Stimulated activated CD4-positive, alpha-beta T cell treated with anti-CD3 and anti-CD28 coated beads, Interleukin-15, amount 100 ng/mL, for 1 hour (primary cell): ENCODE measurements at places on chromosomes 11 and 22.
A peak's percentile ranks its signal among the peaks of the same experiment; 100 is the strongest.

DNA sequence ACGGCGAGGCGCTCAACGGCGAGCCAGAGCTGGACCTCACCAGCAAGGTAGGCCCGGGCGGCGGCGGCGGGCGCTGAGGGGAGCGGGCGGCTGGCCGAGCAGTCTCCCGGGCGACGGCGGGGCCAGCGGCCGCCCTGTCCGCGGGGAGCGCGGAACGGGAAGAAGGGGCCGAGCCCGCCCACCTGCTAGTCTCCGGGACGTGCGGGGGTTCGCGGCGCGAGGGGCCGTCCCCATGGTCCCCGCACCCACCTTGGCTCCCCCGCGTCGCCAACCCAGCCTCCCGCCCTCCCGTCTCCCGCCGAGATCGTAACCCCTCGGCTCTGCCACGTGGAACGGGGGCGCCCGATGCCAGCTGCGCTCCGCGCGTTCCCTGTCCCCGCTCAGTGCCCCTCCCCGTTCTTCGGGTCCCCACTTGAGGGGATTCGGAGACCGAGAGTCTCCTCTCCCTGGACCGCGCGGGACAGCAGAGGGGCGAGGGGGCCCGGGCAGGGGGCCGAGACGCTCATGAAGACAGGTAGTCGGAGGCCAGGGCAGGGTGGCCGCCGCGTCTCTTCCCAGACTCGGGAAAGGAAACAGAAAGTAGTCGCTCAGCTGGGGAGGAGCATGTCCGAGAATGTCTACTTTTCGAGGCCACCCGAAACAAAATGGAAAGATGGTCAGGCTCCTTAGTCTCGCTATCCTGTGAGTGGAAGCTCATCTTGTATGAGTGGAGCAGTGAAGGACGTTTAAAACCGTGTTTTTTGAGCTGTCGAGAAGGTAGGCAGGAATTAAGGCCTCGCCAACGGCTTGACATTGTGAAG, 557 bp downstream of the GTPBP1 start:
- peak; percentile 23 for DNase-seq

DNA sequence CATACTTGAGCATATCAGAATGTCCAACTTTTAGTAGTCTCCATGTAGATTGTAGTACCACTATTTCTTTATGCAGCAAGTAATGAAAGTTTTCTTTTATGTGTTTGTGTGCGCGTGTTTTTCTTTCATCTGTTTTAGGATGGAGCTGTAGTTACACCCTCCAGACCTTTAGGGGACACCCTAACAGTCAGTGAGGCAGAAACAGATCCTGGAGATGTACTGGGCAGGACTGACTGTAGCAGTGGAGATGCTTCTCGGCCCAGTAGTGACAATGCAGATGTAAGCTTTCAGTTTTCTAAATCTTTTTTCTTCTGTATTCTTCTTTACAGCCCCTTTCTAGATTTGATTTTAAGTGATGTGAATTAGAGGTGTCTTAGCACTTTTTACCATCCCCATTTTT, 79.9 kb upstream of the GRIK4 start:
- DNase-seq = no peak

- no peak for DNase-seq
These were observed 293.8 kb downstream of the BRD1 start for GRCh38 chr22:49533886-49534285.

- DNase-seq = no peak
These were observed 44.8 kb upstream of the ANO3 start for GRCh38 chr11:26287067-26287518.

- no peak for DNase-seq
These were observed 30.2 kb upstream of the TMPRSS5 start for GRCh38 chr11:113736323-113736722.

DNA sequence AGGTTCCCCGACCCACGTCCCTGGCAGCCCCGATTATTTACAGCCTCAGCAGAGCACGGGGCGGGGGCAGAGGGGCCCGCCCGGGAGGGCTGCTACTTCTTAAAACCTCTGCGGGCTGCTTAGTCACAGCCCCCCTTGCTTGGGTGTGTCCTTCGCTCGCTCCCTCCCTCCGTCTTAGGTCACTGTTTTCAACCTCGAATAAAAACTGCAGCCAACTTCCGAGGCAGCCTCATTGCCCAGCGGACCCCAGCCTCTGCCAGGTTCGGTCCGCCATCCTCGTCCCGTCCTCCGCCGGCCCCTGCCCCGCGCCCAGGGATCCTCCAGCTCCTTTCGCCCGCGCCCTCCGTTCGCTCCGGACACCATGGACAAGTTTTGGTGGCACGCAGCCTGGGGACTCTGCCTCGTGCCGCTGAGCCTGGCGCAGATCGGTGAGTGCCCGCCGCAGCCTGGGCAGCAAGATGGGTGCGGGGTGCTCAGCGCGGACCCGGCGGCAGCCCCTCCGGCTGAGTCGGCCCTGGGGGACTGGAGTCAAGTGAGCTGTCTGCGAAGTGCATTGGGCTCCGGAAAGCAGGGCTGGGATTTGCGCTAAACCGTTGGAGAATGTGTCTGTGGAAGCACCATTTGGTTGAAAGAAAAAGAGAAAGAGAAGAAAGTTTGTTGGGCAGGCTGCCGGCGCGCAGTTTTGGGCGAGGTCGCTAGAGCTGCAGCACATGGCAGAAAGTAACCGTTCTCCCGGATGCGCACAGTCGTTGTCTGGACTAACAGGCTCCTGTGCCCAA, at the start of gene CD44:
Gene CD44, plus strand, starts transcription at position 229 of the 779 bp plus-strand sequence. Its CDS starts 133 bp downstream, at position 362.
- peak; percentile 68 for DNase-seq

DNA sequence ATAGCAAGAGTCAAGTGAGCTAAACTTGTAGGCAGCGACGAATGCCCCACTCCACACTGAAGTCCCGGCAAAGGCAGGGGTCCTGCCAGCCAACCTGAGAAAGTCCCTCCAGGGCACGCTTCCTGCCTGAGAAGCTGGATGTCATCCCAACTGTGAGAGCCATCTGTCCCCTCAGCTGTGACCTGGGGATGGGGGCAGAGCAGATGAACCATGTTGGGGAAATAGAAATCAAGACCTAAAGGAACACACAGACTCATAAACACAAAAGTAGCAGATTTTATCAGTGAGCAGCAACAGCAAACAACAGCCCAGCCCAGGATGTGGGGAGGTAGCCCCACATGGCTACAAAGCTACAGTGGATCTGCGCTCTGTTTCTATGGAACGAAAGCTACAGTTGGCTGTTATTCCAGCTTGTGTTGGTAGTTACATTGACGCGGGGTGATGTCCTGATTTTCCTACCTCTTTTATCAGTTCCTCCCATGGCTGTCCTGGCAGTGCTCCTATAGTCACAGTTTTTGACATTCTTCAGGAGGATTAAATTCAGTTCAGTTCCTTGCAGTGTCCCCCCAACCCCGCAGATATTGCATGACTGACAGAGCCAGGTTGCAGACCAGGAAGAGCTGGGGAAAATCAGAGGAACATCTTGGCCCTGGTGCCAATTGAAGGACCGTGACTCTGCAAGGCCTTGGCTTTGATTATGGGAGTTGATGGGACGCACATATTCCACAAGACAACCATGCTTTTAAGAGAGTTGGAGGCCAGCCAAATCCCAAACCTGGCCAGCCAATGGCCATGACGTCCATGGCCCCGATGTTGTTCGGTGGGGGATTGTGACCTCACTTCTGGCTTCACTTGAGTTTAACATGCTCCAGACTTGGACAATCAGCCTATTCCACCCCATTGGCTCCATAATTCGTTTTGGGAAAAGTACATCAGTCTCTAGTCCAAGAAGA, 14.6 kb downstream of the MRGPRD start:
- DNase-seq = no peak

- no peak for DNase-seq
These were observed 3.7 kb downstream of the TRMT112 start for GRCh38 chr11:64313491-64314145.

DNA sequence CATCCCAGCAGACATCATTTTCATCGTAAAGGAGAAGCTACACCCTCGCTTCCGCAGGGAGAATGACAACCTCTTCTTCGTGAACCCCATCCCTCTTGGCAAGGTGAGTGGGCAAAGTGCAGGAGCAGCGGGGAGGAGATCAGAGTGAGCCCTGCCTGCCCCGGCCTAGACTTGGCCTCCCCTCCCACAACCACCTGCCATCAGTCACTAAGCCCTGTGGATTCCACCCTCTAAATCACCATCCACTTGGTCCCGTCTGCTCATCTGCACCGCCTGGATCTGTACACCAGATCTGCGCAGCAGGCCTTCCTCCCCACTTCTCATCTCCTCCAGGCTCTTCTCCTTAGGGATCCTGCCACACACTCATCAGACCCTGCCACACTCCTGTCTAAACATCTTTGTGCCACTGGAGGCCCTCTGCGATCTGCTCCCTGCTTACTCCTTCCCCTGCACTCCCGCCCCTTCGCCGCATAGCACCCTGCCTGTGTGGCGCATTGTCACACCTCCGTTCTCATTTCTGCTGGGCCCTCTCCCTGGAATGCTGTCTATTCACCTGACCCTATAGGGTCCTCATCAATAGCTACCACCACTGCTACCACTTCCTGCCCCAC, 14.2 kb downstream of the UCP2 start:
- no peak for DNase-seq

DNA sequence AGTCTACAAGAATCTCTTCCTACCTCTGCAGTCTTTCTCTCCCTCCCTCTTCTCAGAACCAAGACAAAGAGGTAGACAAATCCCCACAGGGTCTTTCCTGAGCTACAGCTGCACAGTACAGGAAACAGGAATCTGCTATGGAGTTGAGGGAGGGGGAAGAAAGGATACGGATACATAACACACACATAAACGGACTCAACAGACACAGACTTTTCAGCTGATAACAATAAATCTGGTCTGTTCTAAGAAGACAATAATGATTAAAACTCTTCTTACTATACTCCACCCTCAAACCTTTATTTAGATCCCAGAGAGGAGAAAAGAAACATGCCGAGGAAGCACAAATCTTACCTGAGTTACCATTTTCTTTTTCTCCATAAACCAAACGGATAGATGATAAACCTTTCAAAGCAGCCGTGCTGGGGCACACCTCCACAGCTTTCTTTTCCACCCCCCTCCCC, 122.2 kb downstream of the APOL5 start:
- DNase-seq = no peak

DNA sequence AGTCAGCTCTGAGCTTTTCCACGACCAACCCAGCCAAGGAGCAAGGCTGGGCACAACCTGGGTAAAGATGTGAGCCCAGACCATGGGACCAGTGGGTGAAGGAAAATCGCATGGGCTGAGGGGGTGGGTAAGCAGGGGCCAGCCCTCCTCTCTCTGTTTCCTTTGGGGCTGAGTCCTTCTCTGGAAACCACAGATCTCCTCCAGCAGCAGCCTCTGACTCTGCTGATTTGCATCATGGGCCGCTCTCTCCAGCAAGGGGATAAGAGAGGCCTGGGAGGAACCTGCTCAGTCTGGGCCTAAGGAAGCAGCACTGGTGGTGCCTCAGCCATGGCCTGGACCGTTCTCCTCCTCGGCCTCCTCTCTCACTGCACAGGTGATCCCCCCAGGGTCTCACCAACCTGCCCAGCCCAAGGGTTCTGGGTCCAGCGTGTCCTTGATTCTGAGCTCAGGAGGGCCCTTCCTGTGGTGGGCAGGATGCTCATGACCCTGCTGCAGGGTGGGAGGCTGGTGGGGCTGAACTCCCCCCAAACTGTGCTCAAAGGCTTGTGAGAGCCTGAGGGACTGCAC, 67.8 kb downstream of the GGTLC2 start:
- no peak for DNase-seq

- DNase-seq = no peak
These were observed 39.5 kb downstream of the CTNND1 start for GRCh38 chr11:57801183-57801485.
